AG08395 (cell line): ENCODE measurements at places on chromosomes 16 and 17.

DNA sequence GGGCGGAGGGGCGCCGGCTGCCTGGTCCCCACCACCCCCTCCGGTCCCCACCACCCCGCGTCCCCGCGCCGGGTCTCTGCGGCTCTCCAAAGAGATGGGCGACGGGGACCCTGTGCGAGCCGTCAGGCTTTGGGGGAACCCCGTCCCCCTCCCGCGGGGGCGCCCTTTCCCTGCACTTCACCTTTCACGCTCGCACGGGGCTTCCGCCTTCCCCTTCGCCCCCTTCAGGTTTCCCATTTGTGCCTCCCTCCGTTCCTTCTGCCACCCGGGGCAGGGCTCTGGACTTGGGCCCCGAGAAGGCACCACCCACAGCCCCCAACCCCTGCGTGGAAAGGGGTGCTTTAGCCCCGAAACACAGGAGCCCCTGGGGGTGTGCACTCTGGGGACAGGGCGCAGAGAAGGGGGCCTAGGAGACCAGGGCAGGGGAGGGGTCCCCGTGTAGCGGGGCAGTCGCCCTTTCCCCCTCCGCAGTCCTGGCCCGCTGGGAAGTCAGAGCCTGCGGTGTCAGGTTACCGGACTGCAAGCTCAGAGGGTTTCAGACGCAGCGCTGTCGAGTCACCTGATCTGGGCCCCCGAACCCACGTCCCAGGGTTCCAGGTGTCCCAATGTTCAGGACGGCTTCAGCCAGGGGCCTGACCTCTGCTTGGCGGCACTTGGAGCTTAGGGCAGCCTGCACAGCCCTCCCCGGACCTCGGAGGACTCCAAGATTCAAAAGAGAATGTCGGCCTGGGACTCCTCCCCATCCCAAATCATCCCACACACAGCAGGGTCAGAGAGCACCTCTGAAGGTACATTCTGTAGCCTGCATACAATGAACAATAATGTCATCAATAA is 6.7 kb upstream of the CCDC92B start:
- DNase-seq, result no peak

- DNase-seq, result peak; percentile 68
Measured at GRCh38 chr16:69179328-69180010, 7.5 kb upstream of the SNTB2 start.

- peak; percentile 55 for DNase-seq
Measured at GRCh38 chr16:19884611-19885450, at the start of gene GPRC5B. Gene GPRC5B, minus strand, starts transcription at chr16:19884848. Its CDS starts 12,003 bp downstream, at chr16:19872845.

DNA sequence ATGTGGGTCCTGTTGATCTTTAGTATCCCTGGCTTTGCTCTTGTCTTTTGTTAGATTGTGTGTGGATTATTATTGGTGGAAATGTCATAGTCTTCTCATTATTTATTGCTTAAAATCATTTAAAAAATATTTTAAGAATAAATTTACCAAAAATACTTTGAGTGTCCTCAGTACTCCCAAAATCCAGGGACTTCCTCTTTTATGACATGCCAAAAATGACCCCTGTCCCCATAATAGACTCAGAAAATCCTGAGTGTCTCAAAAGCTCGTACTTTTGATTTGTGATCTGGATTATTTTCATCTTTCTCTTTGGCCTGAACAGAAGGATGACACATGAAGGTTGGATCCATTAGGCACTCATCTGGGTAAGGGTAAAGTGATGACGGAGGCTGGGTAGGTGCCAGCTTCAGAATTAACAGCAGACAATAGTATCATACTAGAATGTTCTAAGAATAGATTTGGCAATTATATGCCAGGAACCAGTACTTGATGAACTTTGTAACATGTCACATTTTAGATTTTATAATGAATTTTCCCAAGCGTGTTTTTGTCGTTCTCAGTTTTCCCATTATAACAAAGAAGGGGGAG is 602.2 kb upstream of the CDH8 start:
- no peak for DNase-seq

- DNase-seq, result no peak
Measured at GRCh38 chr17:64269687-64270649, 6.9 kb upstream of the TEX2 start.

GRCh38 chr17:16351831-16352230 is 1.4 kb downstream of the CENPV start:
- no peak for DNase-seq

DNA sequence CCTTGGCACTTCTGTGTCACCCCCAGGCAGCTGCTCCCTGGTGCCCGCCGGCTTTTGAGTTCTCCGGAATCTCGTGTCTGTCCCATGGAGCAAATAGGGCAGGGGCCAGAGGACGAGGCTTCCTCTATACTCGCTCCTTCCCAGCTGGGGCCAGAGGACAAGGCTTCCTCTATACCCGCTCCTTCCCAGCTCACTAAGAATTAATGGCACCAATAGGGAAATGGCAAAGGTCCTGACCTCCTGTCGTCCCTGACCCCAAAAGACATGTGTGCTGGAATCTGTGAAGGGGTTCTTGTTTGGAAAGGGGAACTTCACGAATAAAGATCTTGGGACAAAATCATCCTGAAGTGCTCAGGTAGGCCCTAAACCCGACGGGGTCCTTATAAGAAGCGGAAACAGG is 7.6 kb downstream of the SGSH start:
- DNase-seq, result no peak

DNA sequence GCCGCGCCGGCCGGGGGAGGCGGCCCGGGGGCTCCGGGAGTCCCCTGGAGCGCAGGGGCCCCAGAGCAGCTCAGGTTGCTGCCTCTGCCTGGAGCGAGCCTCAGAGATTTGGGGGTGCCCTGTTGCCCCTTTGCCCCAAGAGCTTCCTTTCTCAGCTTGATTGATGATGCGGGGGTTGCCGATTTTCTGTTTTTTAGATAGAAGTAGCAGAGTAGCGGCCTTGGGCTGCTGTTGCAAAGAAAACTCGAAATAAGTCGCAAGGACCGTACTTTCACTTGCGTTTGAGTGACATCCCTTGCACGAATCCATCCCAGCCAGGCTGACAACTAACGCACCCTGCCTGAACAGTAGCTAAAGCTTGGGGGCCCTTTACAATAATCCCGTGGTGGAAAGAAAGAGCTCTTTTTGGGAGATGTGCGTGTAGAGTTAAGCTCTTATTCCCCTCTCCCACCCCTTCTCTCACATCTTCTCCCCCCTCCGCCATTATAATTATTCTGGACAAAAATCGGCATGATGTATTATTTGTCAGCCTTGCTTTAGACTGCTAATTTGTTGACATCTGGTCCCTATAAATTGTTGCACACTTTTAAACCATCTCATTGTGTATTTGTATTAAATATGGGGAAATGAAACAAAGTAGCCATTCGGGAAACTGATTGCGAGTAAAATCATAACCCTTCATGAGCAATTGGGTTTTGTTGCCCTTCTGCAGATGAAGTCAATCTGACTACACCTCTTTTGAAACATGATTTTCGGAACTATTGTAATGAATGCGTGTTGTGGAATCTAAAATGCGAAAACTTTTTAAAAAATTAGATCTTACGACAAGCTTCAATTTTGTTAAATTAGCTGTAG is 873 bp downstream of the USP10 start:
- peak; percentile 10 for DNase-seq

GRCh38 chr16:47072158-47072557 is 71.6 kb downstream of the NETO2 start:
- DNase-seq, result no peak

- DNase-seq, result no peak
Measured at GRCh38 chr17:10072556-10073425, 125.6 kb downstream of the GAS7 start.

- DNase-seq, result no peak
Measured at GRCh38 chr17:35048685-35049379, 14.7 kb downstream of the RFFL start.

GRCh38 chr17:71398800-71399219 is 722.0 kb upstream of the SOX9 start:
- peak; percentile 33 for DNase-seq

GRCh38 chr16:88561485-88562359 is 8.5 kb upstream of the ZC3H18 start:
- DNase-seq, result peak; percentile 82

GRCh38 chr16:79269211-79269863 is 331.2 kb downstream of the MAF start:
- DNase-seq, result no peak

- no peak for DNase-seq
Measured at GRCh38 chr17:64037802-64038201, 17.4 kb upstream of the ICAM2 start.

- no peak for DNase-seq
Measured at GRCh38 chr17:60107526-60108257, 29.0 kb upstream of the HEATR6 start.

- DNase-seq, result no peak
Measured at GRCh38 chr17:68840073-68840472, 115.1 kb downstream of the ABCA8 start.

GRCh38 chr17:7363311-7363710 is 8.4 kb downstream of the TMEM95 start:
- no peak for DNase-seq

GRCh38 chr17:34997355-34997862 is 17.1 kb downstream of the LIG3 start:
- DNase-seq, result peak; percentile 27

DNA sequence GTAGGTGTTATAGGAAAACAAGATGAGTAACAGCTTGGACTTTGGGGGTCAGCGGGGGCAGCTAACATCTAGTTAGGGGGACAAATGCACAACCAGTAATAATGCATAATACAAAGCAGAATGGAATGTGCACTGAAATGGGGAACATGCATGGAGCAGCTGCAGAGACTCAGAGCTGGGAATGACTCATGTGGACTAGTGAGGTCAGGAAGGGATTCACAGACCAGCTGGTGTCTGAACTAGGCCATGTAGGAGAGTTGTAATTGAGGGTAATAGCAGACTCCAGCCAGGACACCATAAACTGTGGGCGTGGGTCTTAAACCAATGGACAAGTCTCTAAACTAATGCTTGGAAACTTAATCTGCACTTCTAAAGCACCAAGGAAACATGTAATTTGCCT is 176.8 kb upstream of the ASIC2 start:
- peak; percentile 89 for DNase-seq

GRCh38 chr16:12881182-12881581 is 20.2 kb upstream of the SHISA9 start:
- no peak for DNase-seq

- no peak for DNase-seq
Measured at GRCh38 chr17:39735882-39736281, 1.9 kb upstream of the GRB7 start.

- DNase-seq, result peak; percentile 86
Measured at GRCh38 chr17:41666708-41667279, 21.9 kb upstream of the EIF1 start.

DNA sequence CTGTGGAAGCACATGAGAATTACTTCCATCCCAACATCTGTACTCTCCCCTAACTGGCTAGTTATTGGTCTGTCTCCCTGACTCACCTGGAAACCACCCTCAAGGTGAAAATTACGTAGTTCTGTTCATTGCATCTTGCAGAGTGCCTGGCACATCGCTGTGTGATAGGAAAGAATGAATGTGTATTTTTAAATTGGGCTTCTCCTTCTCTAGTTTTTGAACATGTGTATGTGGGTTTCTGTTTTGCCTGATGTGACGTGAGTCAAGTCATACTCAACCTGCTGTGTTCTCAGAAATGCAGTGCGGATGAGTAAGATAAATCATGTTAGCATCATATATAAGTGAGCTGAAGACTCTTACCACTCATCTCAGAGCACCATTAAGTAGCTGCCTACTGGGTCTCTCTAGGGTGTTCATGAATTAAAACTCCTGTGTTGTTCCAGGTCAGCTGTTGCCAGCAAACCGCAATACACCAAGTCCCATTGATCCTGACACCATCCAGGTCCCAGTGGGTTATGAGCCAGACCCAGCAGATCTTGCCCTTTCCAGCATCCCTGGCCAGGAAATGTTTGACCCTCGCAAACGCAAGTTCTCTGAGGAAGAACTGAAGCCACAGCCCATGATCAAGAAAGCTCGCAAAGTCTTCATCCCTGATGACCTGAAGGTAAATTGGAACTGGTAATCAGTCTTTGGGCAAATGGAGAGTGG is 50.2 kb downstream of the HLF start:
- no peak for DNase-seq

DNA sequence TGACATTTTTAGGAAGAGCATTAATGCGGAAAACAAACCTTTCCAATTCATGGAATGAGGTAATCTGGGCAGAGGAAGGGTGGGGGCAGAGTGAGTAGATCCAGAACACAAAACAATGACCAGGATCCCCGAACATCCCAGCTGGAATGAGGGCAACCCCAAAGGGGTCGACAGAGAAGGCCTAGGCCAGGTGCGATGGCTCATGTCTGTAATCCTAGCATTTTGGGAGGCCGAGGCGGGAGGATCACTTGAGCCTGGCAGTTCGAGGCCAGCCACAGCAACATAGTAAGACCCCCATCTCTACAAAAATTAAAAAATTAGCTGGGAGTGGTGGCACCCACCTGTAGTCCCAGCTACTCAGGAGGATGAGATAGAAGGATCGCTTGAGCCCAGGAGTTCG is 64.7 kb downstream of the ZFHX3 start:
- no peak for DNase-seq

DNA sequence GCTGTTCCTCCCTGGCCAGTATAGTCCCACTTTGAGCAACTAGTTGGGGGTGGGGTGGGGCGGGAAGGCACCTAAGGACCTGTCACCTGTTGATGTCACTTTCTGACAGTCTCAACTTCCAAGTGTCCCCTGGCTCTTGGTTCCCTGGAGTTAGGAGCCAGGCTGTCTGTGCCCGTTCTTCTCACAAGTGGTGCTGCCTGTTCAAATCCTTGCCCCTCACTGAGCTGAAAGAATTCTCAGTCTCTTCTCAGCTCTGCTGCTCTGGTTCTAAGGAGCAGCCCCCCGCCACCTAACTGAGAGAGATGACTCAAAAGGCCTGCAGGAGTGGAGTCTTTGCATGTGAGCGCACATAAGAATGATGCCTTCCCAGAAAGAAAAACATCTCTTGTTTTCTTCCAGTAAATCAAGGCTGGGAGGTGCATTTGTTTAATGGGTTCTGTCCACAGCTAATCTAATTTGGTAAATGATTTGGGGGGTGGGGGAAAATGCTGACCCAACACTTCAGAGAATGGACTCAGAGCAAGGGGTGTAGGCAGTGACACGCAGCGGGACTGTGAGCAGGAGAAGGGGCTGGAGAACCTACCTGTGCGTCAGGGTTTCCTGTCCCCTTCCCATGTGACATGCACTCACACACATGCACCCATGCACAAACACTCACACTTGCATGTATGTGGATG is 78.2 kb upstream of the NLRP1 start:
- DNase-seq, result no peak

- no peak for DNase-seq
Measured at GRCh38 chr17:70447588-70447987, 278.3 kb downstream of the KCNJ2 start.

- peak; percentile 93 for DNase-seq
Measured at GRCh38 chr17:60154616-60155426, 5.0 kb downstream of the CA4 start.
